Fibroblast of skin of right quadriceps (primary cell): ENCODE measurements at places on chromosomes 4 and X.
A peak's percentile ranks its signal among the peaks of the same experiment; 100 is the strongest.

- DNase-seq = peak; percentile 77
Observed at GRCh38 chrX:119690921-119691716, 1.8 kb downstream of the SEPTIN6 start.

DNA sequence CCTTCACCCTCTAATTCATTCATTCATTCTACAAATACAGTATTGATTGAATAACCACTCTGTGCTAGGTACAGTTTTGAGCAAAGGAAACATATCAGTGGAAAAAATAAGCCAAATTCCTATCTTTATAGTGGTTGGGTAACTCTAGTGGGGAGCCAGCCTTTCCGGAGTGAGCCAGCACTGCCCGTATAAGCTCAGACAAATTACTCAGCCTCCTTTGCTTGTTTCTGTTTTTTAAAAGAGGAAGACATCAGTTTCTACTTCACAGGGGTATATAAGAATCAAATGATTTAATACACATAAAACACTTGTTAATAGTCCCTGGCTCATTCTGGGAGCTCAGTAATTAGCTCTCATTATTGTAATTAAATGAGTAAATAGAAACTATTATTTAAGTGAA lies 238.2 kb upstream of the MAD2L1 start:
- no peak for DNase-seq

DNA sequence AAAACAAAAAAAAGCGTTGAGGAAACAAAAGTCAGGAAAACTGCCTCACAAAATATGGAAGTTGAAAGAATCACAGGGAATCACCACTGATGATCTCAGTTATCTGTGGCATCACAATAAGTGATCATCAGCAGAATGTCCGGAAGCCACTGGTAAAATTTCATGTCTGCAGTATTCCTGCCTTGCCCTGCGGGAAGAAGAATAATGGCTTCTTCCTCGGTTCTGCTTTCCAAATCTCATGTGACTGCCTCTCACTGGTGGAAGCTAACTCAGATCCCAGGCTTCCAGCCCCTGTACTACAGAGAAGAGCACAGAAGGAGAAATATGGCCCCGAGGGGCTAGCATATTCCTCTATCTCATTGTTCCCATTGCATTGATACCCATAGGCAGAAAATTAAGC lies 12.7 kb upstream of the ZNF330 start:
- no peak for DNase-seq

DNA sequence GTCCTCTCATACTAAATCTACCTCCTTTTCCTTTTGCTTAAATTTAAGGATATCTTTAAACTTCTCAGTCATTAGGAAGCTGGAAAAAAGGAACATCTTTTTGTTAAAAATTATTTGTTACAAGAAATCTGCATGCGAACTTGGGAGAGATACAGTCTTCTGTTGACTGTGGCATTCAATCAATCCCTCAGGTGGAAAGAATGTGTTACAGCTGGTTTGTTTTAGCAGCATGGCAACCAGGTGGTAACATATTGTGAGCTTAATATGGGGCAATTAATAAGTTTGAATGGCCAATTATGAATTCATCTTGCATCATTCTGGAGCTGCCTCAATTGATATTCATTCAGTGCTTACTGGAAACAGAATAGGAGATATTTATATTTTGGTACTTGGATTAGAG lies 135.0 kb downstream of the GC start:
- DNase-seq = no peak

DNA sequence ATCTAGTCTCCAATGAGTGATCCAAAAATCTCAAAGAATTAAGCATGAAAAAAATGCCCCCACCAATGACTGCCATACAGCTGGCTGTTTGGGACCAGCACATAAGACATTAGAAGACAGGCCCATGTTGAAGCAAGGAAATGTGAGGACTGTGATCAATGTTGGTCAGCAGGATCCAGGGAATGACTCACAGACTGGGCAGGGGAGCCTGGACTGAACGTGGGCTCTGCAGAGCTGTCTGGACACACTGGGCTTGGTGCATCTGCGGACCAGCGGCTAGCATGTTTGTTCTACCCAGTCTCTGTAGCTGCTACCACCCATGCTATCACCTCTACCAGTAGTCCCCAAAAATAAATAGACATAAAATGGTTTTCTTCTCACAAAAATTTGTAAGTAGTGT lies 108.6 kb downstream of the PALLD start:
- DNase-seq = no peak

GRCh38 chrX:104211187-104211586 lies 43.5 kb downstream of the ESX1 start:
- DNase-seq = no peak

DNA sequence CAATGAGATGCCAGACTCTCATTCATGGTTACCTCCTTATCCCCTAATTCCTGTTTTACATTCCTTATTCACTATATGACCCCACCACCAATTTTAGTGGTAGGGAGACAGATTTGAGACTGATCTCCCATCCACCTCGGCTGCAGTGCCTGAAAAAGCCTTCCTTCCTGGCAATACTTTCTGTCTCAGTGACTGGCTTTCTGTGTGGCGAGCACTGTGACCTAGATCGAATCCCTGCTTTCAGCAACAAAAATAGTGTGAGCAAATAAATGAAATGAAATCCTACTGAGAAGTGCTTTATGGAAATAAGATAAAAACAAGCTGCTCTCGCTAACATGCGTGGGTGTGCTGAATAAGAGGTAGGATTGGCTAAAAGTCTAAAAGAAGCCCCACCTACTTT lies 165.3 kb downstream of the GPM6A start:
- DNase-seq = no peak

GRCh38 chr4:157751631-157752030 lies 421.2 kb downstream of the GASK1B start:
- no peak for DNase-seq

- peak; percentile 35 for DNase-seq
Observed at GRCh38 chrX:46929439-46930261, 17.4 kb downstream of the JADE3 start.

- DNase-seq = peak; percentile 48
Observed at GRCh38 chr4:53633608-53634007, 42.3 kb upstream of the LNX1 start.

DNA sequence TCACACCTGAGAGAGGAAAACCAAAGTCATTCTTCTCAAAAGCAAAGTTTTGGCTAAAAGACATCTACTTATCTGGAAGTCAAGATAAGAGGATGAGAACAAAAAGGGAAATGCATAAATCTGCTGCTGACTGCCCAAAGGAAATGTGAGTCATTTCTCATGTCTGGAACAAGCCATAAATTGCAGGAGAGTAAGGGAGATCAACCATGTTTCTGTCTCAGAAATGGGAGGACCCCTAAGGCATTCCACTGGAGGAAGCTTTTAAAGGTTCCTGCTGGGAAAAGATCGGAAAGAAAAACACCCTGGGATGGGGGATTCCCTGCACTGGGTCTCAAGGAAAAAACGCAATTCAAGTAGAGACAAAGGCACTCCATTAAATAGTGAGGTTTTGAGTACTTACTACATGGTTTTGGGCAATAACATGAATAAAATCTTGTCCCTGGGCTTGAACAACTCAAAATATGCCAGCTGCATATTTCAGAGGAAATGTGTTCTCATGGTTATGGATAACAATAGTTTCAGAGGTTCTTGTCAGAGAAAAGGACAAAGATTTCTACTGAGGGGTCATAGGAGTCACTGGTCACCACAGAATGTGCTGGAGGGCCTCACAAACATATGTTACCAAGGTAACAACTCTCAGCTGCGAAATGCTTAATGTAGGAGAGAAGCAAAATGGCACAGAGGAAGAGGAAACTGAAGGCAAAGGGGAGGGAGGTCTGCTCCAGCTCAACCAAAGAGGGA lies 19.3 kb downstream of the GPR143 start:
- DNase-seq = peak; percentile 57

- no peak for DNase-seq
Observed at GRCh38 chr4:38152721-38153386, 192.7 kb downstream of the PTTG2 start.

DNA sequence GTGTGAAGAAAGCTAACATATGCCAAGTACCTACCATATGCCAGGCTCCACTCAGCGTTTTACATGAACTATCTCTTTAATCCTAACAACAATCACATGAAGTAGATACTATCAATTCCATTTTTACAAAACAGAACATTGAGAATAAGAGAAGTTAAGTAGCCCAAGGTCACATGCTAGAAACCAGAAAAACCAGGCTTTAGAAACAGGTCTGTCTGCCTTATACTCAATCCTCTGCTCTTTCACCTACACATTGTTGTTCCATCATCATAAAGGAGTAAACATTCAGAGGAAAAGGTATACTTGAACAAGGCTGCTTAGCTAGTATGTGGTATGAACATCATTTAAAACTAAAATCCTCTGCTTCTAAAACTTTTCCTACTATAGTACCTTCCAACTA lies 42.1 kb downstream of the WDFY3 start:
- no peak for DNase-seq

DNA sequence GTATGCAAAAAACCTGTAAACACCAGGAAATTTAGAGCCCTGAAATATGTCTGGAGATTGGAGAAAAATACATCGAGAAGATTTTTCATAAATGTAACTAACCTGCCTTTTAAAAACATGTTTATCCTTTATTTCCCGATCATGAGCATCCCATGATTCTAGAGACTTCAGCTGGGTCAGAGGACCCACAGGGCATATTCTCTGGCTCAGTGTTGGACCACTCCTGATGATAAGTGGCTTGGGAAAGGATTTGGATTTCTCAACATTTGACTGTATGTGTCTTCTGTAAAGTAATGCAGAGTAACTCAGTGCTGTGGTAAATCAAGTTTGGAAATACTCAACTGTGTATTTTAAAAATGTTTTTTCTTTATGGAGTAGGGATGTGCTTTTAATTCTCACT lies 40.0 kb upstream of the ANK2 start:
- DNase-seq = no peak

DNA sequence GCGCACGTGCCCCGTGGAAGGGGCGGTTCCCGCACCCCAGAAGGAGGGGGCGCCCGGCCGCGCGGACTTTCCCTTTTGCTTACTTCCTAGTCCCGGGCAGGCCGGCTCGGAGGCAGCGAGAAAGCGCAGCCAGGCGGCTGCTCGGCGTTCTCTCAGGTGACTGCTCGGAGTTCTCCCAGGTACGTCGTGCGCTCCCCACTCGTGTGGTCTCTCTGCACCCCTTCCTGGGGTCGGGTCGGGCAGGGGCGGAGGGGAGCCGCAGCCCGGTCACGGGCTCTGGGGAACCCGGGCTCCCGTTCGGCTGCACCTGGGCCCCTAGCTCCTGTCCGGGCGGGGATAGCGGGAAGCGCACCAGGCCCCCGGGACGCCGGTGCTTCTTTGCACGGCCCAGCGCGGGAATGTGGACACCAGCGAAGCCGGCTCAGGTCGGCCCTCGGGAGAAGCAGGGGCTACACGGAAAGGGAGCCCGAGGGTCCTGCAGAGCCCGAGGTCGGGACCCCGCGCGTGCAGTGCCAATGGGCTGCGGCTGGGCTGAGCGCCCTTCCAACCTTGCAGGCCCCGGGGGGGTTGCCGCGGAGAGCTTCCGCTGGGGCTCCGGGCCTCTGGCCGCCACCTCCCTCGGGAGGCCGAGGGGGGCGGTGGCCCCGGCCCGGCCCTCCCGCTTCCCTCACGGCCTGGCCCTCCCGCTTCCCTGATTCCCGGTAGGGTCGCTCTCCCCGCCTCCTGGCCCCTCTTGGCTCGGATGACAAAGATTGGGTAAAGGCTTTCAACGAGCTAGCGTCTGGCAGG lies at the start of gene TLR2:
TLR2 (plus strand) TSS at position 99 of the 789 bp plus-strand sequence. CDS start 18,628 bp downstream, outside the sequence.
- DNase-seq = peak; percentile 9

DNA sequence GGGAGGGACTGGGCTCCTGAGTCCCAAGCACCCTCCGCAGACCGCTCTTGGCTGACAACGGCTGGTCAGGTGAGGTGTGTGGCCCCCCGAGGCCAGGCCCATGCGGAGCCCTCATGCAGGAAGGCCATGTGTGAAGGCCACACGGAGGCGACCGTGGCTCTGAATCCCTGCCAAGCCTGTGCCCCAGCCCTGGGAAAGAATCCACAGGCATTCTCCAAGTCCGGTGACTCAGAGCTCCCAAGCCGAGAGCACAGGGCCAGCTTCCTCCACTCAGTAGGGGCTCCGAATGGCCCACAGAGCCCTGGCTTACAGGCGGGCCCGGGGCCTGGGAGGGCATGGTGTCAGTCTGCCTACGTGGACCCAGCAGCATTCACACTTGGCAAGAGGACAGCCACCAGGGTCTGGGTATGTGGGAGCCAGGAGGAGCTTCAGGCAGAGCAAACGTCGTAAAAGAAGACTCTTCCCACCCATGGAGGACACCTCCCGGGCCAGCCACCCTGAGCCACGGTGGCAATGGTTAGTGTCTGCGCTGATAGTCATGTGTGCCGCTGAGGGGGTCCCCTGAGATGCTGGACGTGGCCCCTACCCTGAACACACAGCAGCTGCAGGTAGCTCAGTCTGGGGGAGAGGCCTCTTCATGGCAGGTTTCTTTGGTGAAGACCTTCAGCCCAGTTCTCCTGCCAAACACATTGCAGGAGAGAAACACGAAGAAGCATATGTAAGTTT lies 105.7 kb downstream of the PSAPL1 start:
- peak; percentile 81 for DNase-seq

- DNase-seq = no peak
Observed at GRCh38 chr4:102104278-102104677, 241.0 kb downstream of the SLC39A8 start.

DNA sequence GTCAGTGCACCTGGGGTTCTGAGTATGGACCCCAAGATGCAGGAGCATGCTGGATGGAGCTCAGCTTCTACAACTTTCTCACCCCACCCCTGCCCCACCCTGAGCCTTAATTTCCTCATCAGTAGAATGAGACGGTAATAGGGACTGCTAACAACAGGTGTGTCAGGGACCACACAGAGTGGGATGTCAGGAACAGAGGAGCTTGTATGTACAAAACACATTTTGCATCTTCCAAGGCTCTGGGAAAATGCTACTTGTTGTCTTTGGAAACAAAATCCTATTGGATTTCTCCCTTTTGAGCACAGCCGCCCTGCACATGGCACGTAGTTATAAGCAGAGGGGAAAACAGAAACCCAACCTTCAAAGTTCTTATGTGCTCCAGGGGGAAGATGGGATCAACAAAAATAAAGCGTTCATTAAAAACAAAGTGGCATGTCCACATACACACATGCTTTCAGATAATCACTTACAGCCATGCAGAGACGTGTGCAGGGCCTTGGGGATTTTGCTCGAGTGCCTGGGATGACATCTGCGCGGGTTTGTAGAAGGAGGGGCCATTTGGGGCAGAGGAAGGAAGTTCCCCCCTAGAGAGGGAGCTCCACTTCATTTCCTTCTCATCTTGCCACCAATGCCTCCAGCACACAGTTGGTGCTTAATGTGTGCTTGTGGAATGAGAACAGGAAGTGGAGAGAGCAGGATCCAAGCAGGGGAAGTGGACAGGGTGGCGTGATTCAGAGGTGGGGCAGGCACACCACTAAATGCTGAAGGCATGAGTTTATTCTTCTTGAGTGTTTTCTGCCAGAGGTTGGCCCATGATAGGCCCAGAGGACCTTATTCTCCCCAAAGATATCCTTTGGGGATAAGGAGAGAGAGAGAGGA lies 138.9 kb downstream of the SMIM20 start:
- DNase-seq = peak; percentile 12

GRCh38 chr4:139593091-139593564 lies 37.1 kb upstream of the SETD7 start:
- DNase-seq = peak; percentile 77

DNA sequence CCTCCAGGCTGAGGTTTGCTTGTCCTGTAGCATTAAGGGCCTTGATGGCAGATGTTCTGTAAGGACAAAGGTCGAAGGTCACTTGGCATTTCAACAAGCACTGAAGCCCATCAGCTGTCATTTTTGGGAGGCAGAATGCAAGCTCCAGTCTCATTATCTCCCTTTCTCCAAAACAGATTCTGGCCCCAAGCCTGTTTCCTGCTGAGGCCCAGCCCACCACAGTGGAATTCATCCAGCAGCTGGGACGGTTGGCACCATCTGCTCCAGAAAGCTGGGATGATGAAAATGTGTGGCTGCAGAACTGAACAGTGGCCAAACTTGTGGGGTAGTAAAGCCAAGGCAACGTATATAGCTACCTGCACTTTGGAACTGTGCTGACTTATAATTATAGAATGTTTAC lies 17.7 kb upstream of the PPEF2 start:
- peak; percentile 18 for DNase-seq
